ENCODE measurements at places on chromosomes 1 and 21.
A peak's percentile ranks its signal among the peaks of the same experiment; 100 is the strongest.

DNA sequence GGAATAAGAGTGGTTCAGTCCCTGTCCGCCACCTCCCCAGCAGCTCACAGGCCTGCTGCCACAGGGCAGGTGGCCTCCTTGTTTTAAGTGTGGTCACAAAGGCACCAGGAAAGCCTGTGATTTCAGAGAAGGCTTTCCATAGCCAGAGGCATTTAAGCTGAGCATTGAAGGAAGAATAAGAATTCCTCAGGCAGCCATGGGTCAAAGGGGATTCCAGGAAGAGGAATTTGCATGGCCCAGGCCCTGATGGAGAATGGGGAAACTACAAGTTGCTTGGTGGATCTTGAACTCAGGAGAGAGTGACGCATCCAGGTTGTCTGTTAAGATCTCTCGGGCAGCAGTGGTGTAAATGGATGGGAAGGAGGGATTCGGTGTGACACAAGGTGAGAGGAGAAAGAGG is 66.7 kb downstream of the KLHDC7A start:
- no peak for DNase-seq

DNA sequence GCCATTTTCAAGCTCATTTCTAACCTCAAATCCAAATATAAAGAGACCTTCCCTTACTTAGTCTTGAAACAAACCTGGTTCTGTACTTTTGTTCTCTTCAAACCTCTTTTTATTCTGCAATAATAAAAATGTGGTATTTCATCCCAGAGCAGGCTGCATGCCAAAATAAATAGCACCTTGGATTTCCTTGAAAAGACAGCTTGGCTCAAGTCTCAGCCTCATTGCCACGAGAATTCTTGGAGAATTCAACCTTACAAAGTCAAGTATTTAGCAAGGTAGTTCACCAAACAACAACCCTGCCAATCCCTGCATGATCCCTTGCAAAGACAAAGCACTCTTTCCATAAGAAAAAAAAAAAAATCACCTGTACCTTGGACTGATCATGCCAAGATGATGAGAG is 33.8 kb downstream of the KANK4 start:
- no peak for DNase-seq

- peak; percentile 58 for DNase-seq
Measured at GRCh38 chr1:121558514-121558913, 373.7 kb downstream of the SRGAP2C start.

- DNase-seq, result no peak
Measured at GRCh38 chr1:53315046-53315445, 12.8 kb downstream of the LRP8 start.

GRCh38 chr1:182121787-182122186 is 60.3 kb upstream of the ZNF648 start:
- DNase-seq, result no peak

- no peak for DNase-seq
Measured at GRCh38 chr1:248821101-248821500, 4.6 kb downstream of the SH3BP5L start.

DNA sequence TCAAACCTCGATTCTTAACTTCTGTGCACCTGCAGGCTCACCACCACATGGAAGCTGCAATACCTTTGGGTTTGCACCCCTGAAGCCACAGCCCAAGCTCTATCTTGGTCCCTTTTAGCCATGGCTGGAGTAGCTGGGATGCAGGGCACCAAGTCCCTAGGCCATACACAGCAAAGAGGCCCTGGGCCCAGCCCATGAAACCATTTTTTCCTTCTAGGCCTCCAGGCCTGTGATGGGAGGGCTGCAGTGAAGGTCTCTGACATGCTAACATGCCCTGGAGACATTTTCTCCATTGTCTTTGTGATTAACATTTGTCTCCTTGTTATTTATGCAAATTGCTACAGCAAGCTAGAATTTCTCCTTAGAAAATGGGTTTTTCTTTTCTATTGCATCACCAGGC is 79.2 kb downstream of the PRRX1 start:
- no peak for DNase-seq

GRCh38 chr1:237730826-237731350 is 159.8 kb downstream of the ZP4 start:
- DNase-seq, result no peak

GRCh38 chr1:67534627-67535065 is 104.4 kb upstream of the SERBP1 start:
- DNase-seq, result peak; percentile 9

GRCh38 chr1:58038574-58038973 is 508.0 kb downstream of the OMA1 start:
- DNase-seq, result no peak

DNA sequence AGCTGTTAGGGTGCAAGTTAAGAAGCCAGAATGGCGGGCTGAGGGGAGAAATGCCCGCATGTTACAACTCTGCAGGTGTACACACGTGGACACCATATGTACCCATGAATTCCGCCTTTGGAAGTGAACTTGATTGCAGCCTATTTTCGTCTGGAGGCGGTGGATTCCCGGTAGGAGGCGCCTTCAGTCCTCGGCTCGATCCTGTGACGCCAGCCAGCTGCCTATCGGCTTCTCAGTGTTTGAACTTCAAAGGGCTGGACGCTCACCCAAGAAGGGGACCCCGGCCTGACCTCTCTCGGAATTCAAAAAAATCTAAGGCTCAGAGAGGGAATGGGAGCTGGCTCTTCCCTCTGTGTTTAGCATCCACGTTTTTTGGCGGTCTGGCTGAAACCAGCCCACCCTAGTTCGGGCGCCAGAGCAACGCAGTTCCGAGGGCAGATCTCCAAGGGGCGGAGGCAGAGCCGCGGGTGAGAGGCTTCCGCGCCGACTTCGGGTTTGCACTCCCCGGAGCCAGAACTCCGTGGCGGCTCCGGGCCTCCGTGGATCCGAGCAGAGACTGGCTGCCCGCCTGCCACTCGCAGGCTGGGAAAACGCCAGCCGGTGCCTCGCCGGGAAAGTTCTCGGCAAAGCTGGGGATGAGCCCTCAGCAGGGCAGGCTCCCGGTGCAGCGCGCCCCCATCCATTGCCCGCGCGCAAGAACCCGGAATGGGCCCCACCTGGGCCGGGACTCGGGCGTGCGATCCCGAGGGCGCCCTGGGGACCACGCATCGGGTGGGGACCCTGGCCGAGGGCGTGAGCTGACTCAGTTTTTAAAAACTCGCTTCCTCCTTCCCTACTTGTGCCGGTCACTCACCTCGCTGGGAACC is 996 bp upstream of the TMEM51 start:
- DNase-seq, result peak; percentile 34

DNA sequence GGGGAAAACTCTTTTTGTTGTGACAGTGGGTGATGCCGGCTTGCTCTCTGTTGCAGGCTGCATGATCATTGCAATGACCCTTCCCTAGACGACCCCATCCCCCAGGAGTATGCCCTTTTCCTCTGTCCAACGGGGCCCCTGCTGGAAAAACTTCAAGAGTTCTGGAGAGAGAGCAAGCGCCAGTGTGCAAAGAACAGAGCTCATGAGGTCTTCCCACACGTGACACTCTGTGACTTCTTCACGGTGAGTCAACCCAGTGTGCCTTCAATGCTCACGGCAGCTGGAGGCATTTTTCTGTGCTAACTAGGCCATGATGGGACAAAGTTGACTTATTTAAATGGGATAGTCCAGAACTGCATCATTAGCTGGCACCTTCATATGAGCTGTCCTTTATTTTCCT is 5.7 kb downstream of the UBASH3A start:
- no peak for DNase-seq

GRCh38 chr21:44426663-44427191 is 28.6 kb upstream of the LRRC3 start:
- no peak for DNase-seq

GRCh38 chr1:229759586-229759985 is 133.5 kb downstream of the URB2 start:
- DNase-seq, result no peak

DNA sequence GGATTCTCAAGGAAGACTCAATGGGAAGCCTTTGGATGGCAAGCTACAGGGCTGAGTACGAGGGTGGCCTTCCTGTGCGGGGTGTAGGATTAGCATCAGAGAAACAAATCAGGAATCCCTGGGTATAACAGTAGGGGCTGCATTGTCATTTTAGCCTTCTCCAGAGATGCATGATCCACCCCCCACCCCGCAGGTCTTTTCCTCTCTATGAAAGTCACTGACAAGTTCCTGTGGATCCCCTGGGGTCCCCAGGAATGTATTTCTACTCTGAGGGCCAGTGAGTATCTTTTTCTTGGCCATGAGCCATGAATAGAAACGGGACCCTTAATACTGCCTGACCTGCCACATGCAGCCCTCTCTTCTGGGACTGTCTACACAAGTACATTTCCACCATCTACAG is 473.0 kb upstream of the VAMP3 start:
- no peak for DNase-seq

DNA sequence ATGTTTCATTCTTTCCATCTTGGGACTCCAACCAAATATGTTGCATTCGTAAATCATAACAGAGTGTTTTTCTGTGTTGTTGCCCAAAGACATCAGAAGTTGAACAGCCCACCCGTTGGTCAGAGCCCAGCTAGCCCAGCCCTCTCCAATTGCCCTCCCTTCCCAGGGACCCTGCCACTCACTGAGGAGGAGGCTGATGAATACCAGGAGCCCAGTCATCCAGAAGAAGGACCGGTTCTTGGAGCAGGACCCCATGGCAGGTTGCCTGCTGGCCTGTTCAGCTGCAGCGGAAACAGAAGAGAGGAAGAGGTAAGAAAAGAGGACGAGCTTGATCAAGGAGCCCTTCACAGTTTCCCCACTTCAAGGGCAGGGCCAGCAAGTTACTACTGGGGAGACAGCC is 172.2 kb upstream of the ETV3 start:
- no peak for DNase-seq

- DNase-seq, result no peak
Measured at GRCh38 chr1:227415115-227415790, 97.0 kb upstream of the CDC42BPA start.

DNA sequence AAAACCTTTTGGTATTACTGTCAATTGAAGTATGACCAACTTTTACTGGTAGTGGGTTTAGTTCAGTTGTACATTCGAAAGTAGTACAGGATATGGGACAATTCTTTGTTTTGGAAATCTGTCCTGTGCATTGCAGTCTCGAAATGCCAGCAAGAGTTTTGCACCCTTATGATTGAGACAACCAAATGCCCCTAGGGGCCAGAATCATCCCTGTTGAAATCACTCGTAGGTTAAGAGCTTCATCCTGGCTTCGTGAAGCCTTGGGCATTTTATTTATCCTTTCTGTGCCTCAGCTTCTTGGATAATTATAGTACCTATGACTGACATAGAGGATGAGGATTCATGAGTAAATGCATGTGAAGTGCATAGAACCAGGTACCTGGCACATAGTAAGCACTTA is 2.4 kb upstream of the GOLT1A start:
- no peak for DNase-seq

DNA sequence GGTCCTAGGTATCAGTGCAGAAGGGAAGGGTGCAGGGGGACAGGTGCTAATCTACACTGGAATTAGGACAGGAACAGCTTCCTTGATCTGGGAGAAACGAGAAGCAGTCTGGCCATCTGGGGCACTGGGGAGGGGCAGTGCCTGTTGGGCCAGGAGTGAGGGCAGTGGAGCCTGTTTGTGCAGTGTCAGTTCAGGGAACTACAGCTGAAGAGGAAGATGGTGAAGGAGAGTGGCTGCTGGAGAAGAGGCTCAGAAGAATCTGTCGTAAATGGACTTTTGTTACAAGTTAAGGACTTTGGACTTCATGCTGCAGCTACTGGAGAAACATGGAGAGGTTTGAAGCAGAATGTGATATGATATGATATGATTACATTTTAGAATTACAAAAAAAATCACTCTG is 3.2 kb upstream of the TNFSF4 start:
- DNase-seq, result no peak

DNA sequence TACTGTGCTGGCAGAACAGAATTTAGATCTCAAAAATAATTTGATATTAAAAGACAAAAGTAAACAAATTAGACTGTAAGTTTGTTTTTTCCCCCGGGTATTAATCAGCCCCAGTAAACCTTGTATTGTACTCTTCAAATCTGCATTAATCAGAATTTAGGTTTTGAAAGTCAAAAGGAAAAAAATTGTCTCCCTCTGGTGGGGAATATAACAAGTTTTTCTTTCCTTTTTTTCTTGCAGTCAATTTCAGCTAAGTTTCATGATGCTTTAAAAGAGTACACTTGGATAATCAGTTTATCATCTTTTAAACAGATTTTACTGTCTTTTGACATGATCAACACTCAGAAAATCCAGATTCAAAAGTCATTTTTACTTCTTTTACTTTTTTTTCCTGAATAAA is 134.5 kb upstream of the PKN2 start:
- no peak for DNase-seq

DNA sequence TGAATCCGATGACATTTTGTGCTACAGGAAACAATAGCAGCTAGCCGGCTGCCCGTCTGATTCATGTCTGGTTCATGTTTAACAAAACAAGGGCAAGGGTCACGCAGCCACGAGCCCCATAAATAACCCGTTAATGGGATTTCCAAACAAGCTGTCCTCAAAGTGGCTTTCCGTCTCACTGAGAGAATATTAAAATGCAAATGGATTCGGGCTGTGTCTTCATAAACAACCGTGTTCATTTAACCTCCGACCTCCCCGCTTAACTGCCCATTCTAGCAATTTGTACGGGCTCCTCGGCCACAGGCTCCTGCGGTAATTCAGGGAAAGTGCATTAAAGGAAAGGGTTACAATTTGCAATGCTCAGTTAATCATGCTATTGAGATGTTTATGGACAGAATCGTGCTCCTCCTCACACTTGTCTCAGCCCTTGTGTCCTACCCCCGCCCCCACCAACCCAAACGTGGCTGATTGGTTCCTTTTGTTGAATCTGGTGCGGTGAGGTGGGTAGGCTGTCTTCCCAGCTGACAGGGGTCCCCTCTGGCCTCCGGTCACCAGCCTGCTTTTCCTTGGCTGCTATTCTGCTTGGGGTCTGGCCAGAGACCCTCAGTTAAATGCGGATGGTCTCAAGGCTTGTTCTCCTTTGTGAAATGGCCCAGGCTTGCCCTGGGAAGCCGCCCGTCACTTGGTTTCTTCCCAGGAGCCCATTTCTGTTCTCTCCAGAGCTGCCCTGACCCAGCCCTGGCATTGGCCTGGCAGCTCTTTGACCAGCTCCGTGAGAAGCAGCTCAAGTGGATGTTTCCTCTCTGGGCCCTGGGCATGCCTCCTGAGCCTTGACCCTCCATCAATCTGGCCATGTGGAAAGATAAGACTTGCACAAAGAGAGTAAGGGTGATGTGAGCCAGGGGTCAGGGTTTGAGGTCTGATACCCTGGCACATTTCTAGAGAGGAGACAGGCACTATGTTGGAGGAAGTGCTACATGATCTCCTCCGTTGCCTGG is 200.7 kb upstream of the POU3F1 start:
- no peak for DNase-seq

- DNase-seq, result no peak
Measured at GRCh38 chr1:9201401-9202239, 33.0 kb upstream of the H6PD start.

GRCh38 chr1:168320800-168321450 is 40.2 kb downstream of the TBX19 start:
- peak; percentile 67 for DNase-seq

DNA sequence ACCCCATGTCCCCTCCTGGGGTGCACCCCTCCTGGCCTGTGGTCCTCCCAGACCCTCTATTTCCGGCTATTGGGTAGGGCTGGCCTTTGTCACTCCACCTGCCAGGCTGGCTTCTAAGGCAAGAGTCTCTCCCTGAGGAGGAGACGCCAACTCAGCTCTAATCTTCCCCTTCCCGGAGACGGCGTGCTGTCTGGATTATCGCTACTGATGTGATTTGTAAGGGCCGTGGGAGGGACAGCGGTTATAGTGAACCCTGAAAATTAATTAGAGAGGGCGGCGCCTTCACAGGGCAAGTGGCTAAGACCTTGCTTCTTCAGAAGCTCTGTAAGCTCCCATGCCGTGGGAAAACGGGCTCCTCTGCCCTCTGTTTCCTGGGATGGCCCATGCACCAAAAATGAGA is 207.0 kb upstream of the VAMP3 start:
- DNase-seq, result no peak
